ENCODE measurements at places on chromosomes 16 and 17.

GRCh38 chr17:62681061-62681938, 53.8 kb downstream of the MRC2 start:
- no peak for DNase-seq

DNA sequence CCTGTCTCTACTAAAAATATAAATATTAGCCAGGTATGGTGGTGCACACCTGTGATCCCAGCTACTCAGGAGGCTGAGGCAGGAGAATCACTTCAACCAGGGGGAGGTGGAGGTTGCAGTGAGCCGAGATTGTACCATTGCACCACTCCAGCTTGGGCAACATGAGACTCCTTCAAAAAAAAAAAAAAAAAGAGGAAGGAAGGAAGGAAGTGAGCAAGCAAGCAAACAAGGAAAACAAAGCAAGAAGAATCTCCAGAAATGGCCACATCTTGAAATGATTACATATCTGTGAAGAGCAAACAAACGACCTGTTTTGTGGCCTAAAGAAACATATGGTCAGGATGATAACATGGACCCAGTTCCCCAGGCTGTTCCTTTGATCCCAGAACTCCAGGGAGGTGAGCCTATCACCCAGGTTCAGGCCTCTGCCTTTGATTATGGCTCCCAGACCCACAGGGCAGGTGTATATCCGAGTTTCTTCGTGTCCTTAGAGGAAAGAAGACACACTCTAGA, 8.9 kb downstream of the ACOX1 start:
- no peak for DNase-seq

GRCh38 chr17:56482229-56482628, 111.3 kb upstream of the NOG start:
- no peak for DNase-seq

DNA sequence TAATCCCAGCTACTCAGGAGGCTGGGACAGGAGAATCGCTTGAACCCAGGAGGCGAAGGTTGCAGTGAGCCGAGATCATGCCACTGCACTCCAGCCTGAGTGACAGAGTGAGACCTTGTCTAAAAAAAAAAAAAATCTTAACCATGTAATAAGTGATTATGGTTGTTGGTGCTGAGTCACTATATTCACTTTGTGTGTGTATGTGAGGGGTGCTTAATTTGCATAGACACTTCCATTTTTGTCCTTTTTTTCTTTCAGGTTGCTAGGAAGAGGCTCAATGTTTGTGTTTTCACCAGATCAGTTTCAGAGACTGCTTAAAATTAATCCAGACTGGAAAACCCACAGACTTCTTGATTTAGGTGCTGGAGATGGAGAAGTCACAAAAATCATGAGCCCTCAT, 18.2 kb downstream of the METTL9 start:
- no peak for DNase-seq

DNA sequence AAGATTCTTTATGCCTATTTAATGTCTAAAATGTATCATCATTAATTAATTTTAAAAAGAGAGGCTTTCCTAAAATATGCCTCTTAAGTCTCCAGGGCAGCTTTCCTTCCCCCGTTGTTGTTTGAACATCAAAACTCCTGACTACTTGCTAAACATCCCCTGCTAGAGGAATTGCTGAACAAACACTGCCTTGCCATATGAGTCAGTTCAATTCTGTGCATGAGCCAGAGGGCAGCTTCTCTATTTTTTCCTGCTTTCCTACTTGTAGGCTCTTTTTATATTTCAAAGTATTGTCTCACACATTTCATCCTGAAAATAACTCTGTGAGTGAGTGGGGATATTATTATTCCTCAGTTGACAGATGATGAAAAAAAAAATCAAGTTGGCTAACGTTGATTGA, 143.4 kb downstream of the HS3ST4 start:
- DNase-seq, result no peak

- DNase-seq, result no peak
Measured at GRCh38 chr17:5516060-5516792, 29.9 kb downstream of the MIS12 start.

- no peak for DNase-seq
Measured at GRCh38 chr16:49698453-49698815, 157.5 kb downstream of the ZNF423 start.

DNA sequence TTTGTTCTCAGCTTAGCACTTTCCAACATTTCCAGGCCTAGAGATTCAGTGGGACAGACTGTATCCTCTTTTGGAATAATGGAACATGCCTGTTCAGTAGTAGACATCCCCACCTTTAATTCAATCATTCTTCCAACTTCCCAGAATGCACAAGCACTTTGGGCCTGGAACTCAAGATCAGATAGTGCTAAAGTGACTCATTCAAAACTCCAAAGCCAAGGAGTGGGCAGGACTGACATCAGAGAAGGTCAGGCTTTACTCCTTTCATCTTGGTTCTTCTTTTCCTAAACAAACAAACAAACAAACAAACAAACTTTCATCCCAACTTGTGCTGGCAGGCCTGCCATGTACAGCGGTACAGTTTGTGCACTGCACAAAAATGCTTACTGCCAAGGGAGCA, 172.0 kb downstream of the AXIN2 start:
- DNase-seq, result no peak

DNA sequence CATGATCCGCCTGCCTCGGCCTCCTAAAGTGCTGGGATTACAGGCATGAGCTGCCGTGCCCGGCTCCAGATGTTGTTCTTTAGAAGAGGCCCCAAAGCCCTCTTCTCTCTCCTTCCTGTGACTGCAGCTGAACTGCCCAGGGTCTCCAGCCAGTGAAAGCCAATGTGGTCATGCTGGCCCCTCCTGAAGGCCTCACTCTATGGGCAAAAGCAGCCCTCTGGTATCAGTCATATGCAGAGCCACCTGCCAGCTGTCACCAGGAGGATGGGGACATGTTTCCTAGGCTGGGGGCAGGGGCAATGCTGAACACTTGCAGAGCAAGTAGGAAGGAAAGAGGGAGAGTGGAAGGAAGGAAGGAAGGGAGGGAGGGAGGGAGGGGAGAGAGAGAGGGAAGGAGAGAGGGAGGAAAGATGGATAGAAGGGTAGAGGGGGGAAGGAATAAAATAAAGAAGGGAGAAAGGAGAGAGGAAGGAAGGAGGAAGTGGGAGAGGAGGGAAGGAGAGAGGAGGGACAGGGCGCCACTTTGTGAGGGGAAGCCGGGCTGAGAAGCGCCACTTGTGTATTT, 36.0 kb downstream of the SOCS3 start:
- DNase-seq, result no peak

DNA sequence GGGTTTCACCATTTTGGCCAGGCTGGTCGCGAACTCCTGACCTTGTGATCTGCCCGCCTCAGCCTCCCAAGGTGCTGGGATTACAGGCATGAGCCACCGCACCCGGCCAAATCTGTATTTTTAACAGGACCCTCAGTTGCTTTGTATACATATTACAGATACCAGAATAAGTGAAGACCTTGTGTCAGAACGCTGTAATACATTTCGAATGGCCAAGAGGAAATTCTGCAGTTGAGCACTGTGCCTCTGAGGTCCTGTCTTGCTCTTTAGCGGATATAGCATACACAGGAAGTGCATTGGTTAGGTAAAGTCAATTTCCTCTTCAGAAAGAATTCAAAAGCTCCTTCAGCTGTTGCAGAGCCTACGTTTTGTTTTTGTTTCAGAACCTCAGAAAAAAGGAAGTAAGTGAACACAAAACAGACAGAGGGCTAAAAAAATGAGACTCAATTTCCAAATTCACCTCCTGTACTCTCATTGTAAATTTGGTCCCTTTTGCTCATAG, 15.7 kb downstream of the CRLF3 start:
- no peak for DNase-seq

DNA sequence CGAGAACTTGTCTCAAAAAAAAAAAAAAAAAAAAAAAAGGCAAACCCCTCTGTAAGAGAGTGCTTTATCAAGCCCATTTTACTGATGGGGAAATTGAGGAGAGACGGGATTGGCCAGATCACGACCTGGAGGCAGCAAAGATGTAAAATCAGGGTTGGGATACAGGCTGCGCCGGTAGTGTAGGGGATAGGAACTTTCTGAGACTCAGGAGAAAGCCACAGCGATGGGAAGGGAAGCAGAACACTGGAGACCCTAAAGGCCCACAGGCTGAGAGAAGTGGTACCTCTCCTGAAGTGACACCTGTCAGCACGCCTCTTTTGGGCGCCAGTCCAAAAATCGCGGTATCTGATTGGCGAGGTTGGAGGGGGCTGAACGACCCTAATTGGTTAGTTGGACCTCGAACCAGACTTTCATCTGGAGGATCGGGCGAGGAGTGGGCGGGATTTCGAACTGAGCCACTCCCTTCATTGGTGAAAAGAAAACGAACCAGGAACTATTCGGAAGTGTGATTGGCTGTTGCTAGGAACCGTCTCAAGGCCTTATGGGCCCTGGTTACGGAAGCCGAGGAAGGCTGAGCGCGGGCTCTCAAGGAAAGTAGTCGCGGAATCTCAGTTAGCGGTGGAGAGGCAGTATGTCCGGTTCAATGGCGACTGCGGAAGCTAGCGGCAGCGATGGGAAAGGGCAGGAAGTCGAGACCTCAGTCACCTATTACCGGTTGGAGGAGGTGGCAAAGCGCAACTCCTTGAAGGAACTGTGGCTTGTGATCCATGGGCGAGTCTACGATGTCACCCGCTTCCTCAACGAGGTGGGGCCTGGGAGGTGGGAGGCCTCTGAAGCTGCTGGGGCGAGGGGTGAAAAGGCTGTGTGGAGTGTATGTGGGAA, at the start of gene CYB5B:
TSS of gene CYB5B (plus strand) at position 567 of the 882 bp plus-strand sequence. CDS start at position 632, 65 bp downstream.
- peak; percentile 90 for DNase-seq

- no peak for DNase-seq
Measured at GRCh38 chr17:66444031-66444430, 141.6 kb downstream of the PRKCA start.

DNA sequence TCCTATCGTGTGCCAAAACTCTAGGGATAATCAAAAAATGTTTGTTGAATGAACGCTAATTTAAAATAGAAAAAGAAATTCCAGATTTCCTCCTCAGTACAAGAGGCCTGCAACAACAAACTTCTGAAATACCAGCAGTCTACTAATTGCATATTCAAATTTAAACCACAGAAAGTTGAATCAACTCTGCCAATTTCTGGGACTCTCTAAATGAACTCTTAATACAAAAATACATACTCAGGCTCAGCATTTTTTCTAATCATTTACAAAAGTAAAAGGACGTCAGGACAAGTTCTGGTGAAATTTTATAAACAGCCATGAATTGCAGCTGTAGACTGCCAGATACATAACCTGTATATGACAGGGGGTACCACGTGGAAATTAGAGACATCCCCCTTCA, 49.0 kb downstream of the KANSL1 start:
- DNase-seq, result no peak
